ENCODE measurements at places on chromosomes 1 and 21.

DNA sequence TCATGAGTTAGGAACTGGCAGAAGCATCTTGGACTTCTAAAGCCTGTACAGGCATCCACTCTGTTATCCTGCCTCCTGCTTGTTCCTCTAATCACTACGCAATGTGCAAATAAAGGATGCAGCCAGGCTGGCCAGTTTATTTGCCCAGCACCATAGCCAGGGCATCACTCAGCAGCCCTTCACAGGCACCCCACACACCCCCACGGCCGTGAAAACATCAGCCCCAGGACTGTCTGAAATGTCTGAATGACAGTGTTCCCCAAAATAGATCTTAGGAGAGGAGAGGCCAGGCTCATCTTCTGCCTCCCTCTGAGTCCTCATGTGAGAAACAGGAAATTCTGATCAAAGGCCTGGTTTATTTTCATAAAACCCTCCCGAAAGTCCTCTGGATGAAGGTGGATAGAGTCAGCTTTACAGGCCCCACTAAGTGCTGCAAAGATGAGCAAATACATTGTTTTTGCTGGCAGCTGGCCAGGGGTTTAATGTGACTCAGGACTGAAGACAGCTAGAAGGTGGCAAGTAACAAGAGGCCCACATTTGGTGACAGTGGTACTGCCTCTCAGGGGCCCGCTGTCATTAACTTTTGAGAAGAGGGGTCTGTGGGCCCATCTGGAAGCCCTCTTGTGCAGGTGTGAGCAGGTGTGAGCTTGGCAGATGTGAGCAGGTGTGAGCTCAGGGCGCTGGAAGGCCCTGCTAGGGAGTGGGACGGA lies 32.9 kb downstream of the GRHL3 start:
- no peak for DNase-seq

DNA sequence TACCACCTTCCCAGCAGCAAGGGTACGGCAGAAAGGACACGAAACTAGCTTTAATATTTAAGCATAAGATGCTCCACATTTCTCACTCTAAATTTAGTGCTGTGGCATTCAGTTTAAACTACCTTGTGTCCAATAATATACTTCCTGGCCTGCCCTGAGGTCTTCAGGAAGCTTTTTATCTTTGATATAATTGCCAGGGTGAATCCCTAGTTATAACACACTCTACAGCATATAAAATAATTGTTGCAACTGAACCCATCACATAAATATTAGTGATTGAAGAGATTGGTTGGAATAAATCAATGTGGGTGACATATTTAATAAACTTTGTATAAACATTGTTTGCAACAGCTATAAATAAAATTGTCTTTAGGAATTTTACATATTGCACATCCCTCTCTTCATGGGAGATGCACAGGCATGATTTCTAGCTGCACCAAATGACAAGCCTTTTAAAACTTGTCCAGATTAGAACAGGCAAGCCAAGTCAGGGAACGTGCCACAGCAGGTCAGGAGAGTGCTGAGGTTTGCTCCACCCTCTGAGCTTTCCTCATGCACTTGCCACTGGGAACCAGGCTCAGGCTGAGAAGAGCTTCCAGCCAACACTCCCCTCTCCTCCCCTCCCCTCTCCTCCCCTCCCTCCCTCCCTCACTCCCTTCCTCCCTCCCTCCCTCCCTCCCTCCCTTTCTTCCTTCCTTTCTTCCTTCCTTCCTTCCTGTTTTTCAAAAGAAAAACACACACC lies 623.2 kb upstream of the PKN2 start:
- DNase-seq: no peak

DNA sequence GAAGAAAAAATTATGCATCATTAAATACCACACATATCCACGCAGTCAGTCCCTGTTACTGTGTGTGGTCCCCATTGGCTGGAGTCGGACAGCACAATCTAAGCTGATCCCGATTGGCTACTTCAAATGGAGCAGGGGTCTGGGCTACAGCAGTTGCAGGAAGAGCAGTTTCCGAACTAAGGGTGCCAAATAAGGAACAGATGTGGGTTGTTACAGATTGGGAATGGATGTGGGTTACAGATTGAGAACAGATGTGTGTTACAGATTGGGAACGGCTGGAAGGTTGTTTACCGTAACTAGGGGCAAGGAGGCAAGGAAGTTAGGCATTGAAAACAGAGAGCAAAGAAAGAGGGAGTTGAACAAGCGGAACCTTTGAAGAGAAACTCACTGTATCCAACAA lies 19.9 kb downstream of the OR2L13 start:
- DNase-seq: no peak

- DNase-seq: no peak
Measured at GRCh38 chr1:205597691-205598314, 34.0 kb downstream of the ELK4 start.

DNA sequence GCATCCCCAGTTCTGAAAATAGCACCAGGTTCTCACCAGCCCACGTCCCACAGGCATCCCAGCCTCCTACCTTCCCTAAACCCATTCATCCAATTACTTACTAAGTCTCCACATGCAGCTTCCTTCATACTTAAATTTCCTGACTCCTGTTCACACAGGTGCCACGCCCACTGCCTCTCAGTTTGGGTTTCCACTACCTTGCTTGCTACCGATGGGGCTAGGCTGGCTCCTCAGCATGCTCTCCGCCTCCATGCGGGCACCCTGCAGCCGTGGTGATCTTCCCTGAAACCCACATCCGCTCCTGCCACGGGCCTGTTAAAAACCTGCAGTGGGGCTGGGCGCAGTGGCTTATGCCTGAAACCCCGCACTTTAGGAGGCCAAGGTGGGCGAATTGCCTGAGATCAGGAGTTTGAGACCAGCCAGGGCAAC lies 70.4 kb upstream of the ANGPTL1 start:
- DNase-seq: no peak

- peak; percentile 13 for DNase-seq
Measured at GRCh38 chr1:241639623-241640148, 483 bp downstream of the CHML start.

GRCh38 chr1:180617774-180618395 lies 13.9 kb upstream of the XPR1 start:
- DNase-seq: no peak

- DNase-seq: no peak
Measured at GRCh38 chr1:222006715-222007114, 264.8 kb upstream of the DUSP10 start.

DNA sequence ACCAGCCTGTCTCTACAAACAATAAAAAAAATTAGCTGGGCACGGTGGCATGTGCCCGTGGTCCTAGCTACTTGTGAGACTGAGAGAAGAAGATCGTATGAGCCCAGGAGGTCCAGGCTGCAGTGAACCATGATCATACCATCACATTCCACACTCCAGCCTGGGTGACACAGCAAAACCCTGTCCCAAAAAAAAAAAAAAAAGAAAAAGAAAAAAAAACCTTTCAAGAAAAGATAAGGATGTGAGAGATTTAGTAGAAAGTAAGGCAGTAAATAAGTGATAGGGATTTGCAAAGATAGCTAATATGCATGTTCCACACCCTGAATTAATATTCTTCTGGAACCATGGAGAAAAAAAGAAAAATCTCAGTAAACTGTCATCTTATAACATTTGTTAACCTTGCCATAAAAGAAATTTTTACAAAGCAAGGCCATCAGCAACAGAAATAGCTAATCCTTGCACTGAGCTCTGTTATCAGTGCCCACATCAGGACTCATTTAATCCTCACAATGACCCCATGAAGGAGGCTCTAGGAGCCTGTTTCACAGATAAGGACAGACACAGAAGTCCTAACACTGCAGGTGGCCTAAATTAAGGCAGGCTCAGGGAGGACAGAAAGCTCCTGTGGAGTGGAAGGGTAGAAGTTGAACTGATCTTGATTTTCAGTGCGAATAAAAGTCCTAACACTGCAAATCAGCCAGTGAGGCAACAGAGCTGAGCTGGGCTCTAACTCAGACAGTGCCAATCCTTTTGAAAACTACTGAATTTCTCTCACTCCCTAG lies 7.6 kb downstream of the GNB1 start:
- no peak for DNase-seq

GRCh38 chr1:224783006-224783651 lies 146.3 kb upstream of the DNAH14 start:
- no peak for DNase-seq

DNA sequence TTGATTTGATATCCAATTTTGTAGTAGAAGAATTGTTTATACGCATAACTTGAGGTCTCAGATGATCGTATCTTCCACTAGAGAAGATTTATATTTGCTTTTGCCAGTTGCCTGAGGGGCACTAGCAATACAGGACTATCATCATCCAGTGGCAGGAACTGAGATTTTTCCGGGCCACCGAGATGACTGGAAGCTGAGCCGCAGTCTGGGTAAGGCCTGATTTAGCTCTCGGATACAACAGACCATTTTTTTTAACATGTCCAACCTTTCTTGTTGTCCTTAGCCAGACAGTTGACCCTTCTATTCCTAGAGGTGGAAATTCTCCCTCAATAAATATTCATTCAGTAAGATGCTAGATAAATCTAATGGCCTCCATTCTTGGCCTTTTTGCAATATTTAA lies 25.4 kb upstream of the GUCA2B start:
- DNase-seq: no peak

DNA sequence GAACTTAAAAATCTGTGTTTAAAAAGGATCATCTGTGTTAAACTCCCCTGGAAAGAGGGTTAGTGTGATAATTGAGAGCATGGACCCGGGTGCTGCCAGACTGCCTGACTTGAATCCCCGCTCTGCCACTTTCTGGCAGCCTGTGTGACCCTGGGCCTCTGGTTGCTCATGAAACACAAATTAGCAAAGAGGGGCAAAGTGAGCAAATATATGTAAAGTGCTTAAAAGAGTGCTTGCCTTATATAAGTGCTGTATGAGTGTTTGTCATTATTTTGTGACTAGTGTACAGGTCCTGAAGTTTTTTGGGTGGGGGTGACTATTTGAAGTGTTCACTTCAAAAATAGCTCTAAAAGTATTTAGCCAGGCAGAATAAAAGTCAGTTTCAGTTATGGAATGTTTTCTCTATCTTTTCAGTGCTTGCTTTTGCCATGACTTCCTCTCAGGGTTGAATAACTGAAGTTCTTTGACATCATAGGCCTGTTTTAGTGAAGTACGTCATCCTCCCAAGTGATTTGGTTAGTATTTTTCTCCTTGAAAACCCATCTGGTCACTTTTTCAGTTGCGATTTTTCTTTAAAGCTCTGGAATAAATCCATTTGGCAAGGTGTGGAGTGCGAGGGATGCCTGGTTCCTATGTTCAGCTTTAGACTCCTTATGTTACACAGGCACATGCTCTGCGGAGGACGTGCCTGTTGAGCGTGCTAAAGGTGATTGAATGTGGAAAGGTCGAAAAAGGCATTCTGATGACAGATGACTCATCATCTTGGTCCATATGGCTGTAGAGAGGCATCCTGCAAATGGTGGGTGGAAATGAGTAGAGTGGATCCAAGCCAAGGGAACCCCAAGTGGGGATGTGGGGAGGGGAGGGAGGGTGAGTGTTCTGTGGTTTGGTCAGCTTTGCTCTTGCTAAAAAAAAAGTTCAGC lies 47.8 kb downstream of the AK4 start:
- no peak for DNase-seq

- no peak for DNase-seq
Measured at GRCh38 chr1:156452907-156453306, 47.7 kb downstream of the MEF2D start.

DNA sequence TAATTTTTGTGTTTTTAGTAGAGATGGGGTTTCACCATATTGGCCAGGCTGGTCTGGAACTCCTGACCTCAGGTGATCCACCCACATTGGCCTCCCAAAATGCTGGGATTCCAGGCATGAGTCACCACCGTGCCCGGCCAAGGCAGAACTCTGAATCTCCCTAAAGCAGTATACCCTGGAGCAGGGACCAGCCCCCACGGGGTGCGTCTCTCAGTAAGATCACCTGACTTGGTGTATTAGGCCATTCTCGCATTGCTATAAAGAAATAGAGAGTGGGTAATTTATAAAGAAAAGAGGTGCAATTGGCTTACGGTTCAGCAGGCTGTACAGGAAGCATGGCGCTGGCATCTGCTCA lies 14.2 kb downstream of the DFFB start:
- DNase-seq: no peak

GRCh38 chr1:92980732-92981647 lies 19.7 kb upstream of the DIPK1A start:
- peak; percentile 21 for DNase-seq

GRCh38 chr1:153534226-153534924 lies 1.4 kb downstream of the S100A6 start:
- DNase-seq: no peak

DNA sequence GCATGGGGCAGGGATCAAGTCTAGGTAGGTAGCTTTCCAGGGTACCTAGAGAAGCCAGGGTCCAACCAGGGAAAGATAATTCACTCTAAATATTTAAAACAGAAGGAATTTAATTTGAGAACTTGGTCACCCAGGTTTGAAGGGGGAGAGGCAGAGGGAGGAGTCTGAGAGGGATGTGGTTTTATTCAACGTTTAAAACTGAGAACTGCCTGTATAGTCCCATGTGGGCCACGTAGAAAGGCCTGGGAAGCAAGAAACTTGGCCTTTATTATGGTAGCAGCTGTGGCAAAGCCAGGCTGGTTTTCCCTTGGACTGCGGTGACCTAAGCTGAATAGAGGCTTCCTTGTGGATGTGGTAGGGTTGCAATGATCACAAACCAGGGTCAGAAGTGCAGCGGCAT lies 42.0 kb upstream of the DUSP10 start:
- DNase-seq: no peak

DNA sequence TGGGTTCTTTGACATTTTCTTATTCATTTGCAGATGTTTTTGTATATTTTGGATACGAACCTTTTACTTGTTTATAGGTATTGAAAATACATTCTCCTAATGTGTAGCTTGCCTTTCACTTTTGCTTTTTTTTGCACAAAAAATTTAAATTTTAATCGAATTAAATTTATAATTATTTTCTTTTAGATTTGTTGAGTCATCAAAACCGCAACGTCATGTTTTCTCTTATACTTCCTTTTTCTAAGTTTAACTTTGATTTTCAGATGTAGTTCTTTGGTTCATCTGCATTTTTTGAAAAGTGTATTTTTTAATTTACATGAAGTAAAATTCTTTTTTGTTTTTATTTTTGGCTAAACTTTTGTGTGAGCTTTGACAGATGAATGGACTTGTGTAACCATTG lies 243.7 kb upstream of the DPYD start:
- DNase-seq: no peak

DNA sequence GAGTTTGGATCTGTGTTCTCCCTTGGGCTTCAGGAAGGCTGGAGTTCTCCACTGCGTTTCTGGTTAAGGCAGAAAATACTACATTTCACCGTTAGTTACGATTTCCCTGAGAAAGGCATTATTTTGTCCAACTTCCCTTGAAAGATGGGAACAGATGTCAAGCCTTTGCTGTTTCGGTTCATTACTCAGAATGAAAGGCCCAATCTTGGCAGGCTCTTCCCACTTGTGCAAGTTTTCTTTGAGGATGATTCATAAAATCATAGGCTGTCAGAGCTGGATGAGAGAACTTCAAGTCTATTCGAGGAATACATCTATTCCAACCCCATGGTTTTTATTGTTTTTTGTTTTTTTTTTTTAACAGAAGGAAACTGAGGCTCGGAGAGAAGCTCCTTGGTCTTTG lies 205.2 kb downstream of the GRIK3 start:
- no peak for DNase-seq

DNA sequence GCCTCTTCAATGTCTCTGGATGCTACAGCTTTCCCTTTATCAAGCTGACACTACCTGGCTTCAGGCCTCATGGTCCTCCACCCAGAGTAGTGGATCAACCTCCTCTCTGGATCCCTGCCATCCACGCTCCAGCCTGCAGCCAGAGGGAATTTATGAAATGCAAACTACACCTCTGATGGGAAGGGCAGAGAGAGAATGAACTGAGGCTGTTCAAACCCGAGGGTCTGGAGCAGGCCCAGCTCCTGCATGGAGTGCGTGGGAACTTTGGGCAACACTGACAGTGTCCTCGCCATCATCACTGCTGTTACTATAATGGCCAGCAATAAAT lies 157.8 kb downstream of the TRABD2B start:
- no peak for DNase-seq

Measured in activated CD4-positive, alpha-beta T cell treated with anti-CD3 and anti-CD28 coated beads, Interleukin-2, amount 50 U/mL, for 4 hours (primary cell).